ENCODE measurements at places on chromosomes 6 and 20. TPM values are rescaled to one million over a fixed set of nuclear protein-coding genes. Genes with fewer than 3 reads are reported as not detected.

GRCh38 chr6:19209202-19209601, 628.0 kb upstream of the ID4 start:
- no peak for DNase-seq

- DNase-seq: no peak
These were observed 1.9 kb downstream of the RRBP1 start for GRCh38 chr20:17679941-17680835.

GRCh38 chr6:38273325-38273724, 366.4 kb downstream of the BTBD9 start:
- DNase-seq: no peak

- DNase-seq: no peak
These were observed 69.9 kb upstream of the SCGN start for GRCh38 chr6:25582101-25582500.

DNA sequence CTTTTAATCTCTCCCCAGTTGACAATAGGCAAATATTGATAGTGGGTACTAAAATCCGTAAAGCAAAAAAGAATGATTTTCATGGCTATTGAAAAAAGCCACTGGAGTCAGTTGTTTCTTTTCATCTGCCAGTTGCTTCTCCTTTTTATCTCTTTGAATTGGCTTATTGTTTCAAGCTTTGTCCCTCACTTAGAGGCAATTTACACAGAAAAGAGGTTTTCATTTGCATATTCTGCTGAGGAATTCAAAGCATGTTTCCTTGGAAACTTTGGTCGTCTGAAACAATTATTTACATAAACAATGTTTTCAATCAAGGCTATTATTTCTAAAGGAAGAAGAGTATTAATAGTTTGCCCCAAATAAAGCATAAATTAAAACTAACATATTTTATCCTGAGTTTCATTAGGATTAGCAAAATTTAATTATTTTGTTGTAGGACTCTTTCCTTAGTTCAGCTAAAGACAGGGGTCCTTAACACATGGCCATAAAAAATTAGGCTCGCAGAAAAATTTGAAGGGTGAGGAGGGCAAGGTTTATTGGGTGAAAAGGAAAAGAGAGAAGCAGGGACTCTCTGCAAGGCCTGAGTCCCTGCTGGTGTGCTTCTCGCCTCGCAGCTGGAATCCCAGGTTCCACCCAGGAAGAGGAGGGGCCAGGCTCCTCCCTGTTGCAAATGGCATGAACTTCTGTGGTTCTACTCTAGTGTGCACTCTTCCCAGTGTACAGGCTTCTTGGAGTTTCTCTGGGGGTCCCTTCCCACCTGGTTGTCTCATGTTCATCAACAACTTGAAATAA, 138.8 kb upstream of the LAMA2 start:
- no peak for DNase-seq

GRCh38 chr6:31903957-31904356, 2.1 kb upstream of the ZBTB12 start:
- no peak for DNase-seq

DNA sequence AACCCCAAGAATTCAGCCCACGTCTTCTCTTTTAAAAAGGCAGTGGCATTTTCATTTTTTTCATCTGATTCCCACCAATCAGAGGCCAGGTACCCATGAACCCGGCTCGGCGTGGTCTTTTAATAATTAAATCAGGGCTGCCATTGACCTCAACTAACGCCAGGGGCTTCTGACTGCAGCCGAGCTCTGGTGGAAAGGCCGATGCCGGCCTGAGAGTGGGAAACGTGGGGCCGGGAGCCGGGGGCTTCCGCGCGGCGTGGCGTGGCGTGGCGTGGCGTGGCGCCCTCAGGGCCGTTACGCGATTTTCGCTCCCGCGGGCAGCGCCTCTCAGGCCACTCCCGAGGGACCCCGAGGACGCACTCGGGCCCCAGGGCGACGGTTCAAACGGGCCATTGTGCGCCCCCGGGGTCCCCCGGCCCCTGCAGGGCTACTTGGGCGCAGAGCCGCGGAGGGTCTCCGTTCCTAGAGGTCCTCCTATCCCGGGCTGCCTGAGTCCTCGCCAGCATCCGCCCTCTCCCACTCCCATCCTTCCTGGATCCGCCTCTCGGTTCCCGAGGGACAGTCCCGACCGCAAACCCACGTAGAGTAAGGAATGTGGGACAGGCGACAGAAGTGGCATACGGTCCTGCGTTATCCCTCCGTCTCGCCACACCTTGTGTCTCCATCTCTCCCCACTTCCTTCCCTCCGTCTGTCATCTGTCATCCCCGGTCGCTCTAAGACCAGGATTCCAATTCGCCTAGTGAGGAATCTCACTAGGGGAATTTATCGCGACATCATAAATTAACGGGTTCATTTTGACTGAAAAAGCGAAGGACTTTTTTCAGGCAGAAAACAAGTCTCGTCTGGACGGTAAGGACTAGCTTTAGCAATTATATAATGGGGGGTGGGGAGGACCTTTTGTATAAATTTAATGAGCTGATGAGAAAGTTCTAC, 876 bp upstream of the TBPL1 start:
- peak; percentile 54 for DNase-seq

DNA sequence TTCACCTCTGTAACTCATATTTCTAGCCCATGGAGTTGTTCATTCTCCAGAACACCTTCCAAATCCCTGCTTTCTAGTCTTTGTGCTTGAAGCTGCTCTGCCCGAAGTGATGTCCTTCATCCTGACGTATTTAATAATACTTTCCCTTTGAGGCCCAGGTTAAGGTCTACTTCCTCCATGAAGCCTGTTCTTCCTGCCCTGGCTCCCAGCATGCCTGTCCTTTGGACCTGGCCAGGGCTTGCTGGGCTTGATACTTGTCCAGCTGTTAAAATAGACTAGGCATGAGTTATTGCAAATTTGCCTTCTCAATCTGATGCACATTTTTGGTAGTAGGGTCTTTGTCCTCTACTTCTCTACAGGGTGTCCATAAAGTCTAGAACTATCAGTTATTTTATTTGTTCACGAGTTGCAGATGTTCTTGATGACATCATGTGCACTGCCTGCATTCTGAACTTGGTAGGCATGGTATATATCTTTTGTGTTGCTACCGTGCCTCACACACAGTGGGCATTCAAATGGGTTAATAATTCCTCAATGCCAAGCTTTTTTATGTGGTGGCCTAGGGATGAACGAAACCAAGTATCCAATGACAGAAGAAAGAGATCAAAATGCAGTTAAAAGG, 3.1 kb upstream of the MAP7 start:
- no peak for DNase-seq

- DNase-seq: no peak
These were observed 217.5 kb upstream of the THEMIS start for GRCh38 chr6:128118401-128118800.

DNA sequence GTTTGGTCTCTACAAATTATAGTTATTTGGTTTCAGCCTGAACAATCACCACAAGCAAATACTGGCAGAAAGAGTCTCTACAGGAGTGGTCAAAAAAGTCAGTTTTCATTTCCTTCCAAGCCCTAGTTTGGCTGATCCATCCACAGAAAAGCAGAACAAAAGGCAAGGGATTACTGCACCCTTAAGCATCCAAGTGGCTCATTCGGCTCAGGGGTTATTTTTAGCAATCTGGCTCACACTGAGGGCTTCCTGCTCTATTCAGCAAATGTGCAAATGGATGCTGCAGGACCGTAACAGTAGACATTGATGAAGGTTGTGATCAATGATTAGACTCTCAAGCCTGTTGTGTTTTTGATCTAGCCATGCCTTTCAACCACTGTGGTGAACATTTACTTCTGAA, 62.2 kb upstream of the FABP7 start:
- DNase-seq: no peak

GRCh38 chr6:170235391-170236125, 55.3 kb downstream of the DLL1 start:
- no peak for DNase-seq

- no peak for DNase-seq
These were observed 230.4 kb upstream of the KCNG1 start for GRCh38 chr20:51253280-51253679.

DNA sequence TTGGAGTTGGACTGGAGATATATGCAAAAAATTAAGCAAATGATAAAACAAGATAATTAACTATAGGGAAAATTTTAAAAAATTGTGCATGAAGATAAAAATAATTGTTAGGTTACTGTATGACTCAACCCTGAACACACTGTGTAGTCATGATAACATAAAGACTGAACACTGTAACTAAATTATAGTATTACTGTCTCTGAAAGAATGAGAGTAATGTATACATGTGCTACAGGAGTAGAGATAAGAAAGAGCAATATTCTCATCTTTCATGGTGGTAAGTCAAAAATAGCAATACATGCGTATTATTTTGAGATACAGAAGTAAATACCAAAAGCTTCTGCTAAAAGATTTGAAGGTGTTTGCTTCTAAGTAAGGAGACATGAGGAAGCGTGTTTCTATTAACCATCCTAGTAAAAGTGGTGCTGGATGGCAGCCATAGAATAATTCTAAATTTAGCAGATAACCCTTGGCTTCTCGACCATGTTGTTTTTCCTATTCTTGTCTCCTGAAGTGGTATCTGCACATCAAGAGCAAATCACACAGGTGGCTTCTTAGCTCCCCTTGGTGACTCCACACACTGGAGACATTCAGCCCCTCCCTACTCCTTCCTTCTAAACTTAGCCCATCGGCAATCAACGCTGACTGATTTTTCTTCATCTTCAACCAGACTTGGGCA, 390.6 kb upstream of the PLCB4 start:
- DNase-seq: no peak

DNA sequence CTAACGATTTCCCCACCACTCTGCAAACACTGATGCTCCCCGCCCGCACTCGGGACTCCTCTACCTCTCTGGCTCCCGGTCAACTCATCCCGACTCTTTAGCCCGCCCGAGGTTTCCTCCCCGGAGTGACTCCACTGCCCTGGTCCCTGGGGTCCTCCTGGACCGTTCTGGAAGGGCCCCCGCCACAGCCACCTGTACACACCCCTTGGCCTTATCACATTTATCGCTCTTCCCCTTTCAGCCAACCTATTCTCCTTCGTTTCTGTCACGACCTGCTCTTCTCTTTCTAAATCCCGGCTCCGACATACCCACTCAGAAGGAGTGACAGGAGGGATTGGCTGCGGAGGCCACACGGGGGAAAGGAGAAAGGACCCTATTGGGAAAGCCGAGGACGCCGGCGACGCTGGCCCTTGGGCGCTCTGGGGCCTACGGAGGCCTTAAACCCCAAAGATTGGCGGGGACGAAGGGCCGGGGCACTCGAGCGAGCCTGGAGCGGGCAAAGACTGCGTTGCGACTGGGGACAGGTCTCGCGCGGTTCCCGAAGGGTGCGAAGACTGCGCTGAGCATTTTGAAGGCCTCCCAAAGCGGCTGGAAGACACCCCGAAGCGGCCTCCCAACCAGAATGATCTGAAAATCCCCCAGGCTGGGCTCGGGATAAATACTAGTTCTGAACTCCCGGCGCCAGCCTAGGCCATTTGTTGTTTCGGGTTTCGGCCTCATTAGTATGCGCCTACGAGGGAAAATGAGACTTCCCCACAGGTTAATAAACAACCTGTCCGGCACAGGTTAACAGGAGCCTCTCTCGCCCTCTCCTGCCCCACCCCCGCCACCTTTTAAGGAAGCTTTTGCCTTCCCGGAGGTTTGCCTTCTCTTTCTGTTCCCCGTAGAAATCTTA, 9.2 kb downstream of the SIM1 start:
- DNase-seq: no peak

GRCh38 chr6:132478674-132479073, 34.2 kb downstream of the STX7 start:
- DNase-seq: no peak

DNA sequence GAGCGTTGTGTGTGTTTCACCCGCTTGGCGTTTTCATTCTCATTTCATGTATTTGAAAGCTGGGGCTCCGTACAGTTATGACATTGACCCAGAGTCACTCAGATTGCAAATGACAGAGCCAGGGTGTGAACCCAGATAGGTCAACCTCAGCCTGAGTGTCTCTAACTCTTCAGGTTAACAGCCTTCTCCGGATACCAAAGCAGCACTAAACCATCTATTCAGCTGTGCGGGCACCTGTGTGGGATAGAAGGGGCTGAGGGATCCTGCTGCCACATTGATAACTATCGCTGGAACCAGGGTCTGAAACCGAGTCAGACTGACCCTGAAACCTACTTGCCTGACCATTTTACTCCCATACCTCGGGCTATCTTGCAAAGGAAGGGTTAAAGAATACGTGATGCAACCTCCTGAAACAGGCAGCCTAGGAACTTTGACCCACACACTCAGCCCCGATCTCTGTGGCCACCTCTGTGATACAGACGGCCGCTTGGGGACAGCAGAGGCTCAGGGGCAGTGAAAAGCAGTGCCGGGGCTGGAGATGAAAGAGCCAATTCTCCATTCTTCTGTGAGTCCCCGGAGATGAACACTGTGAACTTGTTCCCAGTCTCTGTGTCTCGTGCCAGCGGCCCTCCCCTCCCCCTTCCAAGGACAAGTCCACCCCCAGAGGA, 233.5 kb upstream of the QKI start:
- DNase-seq: peak; percentile 5

DNA sequence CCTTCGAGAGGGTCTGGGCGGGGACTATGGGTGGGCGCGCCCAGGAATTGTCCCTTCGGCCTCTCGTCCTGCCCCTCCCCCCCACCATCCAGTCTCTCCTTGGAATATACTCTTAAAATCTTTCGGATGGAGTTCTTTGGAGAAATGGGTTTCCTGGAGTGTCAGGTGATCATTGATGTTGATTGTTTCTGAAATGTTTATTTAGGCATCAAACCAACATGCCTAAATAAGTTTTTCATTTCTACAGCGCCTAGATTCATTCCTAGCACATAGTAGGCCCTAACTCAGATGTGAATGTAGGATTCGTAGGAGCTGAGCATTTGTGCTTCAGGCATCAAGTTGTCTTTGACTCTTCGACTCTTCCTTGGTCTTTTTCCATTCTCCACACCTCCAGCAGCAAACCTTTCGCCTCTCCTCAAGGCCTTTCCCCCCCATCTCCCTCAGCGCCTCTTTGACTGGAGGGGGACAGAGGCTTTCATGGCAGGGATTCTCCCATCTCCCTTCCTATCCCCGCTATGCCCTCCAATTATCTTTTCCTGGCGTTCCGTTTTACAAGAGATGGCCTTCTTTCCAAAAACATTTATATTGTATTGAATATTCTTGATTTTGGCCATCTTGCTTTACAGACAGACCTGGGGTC, 610 bp downstream of the CASP8AP2 start:
- no peak for DNase-seq

GRCh38 chr20:50717974-50718761, 13.2 kb upstream of the PARD6B start:
- no peak for DNase-seq

GRCh38 chr20:17735959-17736621, 36.3 kb downstream of the BANF2 start:
- no peak for DNase-seq

Gene ABT1
- polyA plus RNA-seq: 19.6 TPM

Gene CRYBG1
- 6.6 TPM for polyA plus RNA-seq

Gene ZNF391
- polyA plus RNA-seq: 2.6 TPM

Gene MLIP
- polyA plus RNA-seq: 0.98 TPM

Gene LY86
- 3.9 TPM for polyA plus RNA-seq

Gene PHACTR1
- 3.3 TPM for polyA plus RNA-seq

Gene TMEM244
- not detected for polyA plus RNA-seq

Gene TREML4
- 0.03 TPM for polyA plus RNA-seq

Gene WASF1
- polyA plus RNA-seq: 8.3 TPM

Gene PXMP4
- 12.0 TPM for polyA plus RNA-seq

Gene DYNLT2
- polyA plus RNA-seq: 1.6 TPM

Gene SIRPB1
- 0.38 TPM for polyA plus RNA-seq

Measured in urinary bladder (tissue), 4 donors.